Cortex of kidney (tissue), 1 donor: ENCODE measurements at places on chromosomes 1 and 21.

GRCh38 chr1:184870319-184870718, 104.0 kb downstream of the NIBAN1 start:
- no peak for DNase-seq

GRCh38 chr1:188689542-188689941, 1788.1 kb downstream of the BRINP3 start:
- DNase-seq = no peak

- DNase-seq = no peak
Observed at GRCh38 chr21:17733209-17733608, 85.9 kb downstream of the C21orf91 start.

- no peak for DNase-seq
Observed at GRCh38 chr1:65092691-65093090, 55.3 kb upstream of the AK4 start.

- DNase-seq = no peak
Observed at GRCh38 chr1:111732718-111733117, 6.5 kb downstream of the INKA2 start.

DNA sequence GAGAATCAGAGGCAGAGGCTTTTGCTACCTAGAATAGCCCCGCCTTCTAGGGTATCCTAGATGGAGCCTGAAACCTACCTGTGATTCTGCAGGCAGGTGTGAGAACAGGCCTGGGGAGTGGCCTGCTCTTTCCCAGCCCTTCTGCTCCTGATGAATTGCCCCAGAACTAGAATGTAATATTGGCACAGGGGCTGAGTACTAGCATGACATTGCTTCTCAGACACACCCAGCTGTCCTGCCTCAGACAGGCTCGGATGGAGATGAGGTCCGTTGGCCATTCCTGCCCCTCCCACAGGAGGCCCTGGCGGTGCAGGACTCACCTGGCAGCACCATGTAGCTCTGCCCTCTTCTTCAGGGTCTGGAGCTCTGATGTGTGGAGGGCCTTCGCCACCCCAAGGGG, 237.6 kb downstream of the GRIK3 start:
- DNase-seq = no peak

DNA sequence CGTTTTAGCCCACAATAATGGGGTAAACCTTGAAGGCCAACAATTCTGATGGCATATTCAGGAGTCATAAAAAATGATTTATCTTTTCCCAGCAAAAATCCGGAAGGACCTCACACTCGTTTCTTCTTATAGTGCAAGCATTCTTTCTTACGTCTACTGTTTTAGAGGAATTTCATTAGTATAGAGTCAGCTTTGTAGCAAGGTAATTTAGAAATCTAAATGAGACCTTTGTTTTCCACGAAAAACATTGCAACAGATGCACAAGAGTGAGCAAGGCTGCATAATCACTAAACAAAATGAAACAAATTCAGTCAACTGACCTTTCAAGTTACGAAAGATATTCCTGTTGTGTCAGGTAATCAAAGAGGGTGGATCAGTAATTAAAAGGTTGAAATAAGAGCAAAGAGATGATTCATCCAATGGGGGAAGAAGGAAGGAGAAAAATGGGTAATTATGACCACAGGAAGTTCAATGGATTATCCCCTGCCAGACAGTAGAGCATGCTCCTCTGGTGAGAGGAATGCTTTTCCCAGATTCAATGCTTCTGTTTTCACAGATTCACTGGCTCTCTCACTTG, 560 bp upstream of the CSDE1 start:
- no peak for DNase-seq

GRCh38 chr1:200774311-200774710, 35.6 kb downstream of the CAMSAP2 start:
- no peak for DNase-seq

DNA sequence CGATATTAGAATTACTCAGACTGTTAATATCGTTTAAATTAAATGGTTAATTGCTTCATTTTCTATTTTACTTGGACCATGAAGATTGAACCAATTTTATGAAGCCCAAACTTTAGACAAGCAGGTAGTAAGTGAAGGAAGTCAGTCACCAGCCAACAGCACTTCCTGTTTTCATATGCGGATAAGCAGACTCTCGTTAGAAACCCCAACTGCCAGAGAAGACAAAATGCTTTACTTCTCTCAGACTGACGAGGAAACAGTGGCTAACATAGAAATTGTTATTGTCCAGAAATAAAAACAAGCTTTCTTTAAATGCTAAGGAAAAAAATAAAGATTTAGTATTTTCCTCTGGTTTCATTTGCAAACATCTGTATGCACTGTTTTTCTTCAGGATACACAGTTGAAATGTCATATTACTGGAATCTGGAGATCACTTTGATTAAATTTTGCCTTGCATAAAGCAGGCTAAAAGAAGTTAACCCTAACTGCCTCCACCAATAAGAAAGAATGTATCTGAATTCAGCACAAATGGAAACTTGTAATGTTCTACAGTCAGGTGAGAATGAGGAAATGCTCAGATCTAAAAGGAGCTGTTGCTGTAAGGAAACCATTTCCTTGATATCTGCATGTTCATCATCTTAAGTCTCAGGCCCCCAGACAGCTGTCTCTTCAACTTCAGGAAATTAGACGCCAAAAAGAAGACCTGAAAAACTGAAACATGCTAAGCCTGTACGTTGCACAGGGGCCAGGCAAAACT, 129.8 kb upstream of the SAMSN1 start:
- DNase-seq = no peak

- no peak for DNase-seq
Observed at GRCh38 chr1:212677573-212677972, 22.1 kb downstream of the BATF3 start.

- no peak for DNase-seq
Observed at GRCh38 chr1:23963617-23964234, 4.1 kb downstream of the PNRC2 start.

- DNase-seq = no peak
Observed at GRCh38 chr1:44653107-44653964, 20.9 kb downstream of the TMEM53 start.

DNA sequence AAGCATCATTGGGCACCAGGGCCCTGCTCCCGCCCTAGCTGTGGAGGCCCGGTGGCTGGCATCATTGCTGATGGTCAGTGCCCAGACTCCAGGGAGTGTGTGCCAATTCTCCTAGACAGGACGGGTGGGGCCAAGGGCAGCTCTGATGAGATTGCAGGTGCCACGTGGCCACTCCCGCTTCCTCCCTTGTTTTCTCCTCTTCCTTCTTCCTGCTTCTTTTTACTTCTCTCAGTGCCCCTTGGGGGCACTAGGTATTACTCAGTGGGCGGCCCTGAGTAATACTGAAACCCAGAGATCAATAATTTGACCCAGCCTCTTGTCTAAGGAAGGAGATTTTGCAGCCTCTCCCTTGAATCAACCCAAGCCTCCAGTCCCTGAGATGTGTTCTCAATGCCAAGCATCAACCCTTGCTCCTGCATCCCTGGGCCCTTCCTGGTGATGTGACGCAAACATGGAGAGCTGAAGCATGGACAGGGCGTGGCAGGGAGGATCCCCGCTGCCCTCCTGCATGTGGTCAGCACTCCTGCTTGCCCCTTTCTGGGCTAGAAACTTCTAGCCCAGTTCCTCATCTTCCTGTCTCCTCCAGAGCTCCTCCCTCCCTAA, 32.4 kb downstream of the CDK18 start:
- DNase-seq = no peak

DNA sequence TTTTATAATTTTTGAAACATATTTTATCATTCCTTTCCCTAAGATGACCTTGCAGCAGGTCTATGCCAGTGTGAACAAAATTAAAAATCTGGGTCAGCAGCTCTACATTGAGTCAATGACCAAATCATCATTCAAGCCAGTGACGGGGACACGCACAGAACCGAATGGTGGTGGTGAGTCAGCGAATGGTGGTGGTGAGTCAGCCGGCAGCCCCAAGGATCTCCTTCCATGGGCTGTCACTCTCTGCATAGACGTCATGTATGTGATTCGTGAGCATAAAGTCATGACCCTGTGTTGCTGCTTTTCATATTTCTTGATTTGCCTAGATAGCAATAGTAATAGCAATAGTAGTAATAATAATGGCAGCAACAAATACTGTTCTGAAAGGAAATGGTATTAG, 26.3 kb downstream of the PER3 start:
- DNase-seq = no peak

DNA sequence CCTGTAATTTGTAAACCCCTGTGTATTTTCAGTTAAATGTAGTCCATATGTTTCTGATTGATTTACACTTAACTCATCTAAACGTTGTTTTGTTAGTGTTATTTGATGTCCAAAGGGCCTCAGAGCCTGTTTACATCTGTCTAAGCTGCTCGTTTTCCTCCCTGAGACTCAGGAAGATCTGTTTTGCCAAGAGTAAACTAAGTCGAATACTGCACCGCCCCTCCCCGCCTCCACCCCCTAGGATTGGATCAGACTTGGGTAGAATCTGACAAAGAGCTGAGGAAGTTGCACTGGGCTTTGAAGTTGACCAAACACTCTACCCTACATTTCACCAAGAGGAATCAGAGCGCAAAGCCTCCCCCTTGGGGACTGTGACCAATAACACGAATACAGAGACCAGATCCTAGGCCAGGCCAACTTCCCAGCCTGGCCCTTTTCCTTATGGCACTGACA, 206.9 kb upstream of the LMO4 start:
- DNase-seq = no peak

DNA sequence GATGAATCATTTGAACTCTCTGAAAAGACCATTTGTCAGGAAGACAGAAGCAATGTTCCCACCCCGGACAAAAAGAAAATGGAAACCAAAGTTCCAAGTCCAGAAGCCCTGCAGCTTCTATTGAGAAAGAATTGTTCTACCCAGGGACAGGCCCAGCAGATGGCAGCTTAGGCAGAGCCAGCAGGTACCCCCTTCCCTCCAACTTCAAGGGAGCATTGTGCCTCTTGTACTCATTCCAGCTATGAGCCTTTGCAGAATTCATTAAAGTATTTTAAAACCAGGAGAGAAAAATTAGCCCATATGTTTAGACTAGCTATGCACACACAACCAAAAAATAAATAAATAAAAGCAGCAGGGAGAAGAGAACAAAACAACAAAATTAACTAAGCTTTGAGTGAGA, 85.2 kb upstream of the KCND3 start:
- no peak for DNase-seq

DNA sequence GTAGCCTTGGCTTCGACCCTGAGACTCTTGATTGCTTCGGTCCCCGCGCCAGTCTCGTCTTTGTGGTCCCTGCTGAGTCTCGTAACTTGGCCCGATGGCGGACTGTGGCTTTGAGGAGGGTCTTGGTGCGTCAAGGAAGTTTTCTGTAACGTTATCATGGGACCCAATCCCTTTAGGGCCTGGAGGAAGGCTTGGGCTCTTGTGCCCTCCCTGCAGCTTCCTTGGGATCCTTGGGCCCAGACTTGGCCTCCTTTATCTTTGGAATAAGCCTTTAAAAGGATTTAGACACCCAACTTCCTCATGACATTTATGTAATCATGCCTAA, 371 bp downstream of the ZMPSTE24 start:
- DNase-seq = no peak

DNA sequence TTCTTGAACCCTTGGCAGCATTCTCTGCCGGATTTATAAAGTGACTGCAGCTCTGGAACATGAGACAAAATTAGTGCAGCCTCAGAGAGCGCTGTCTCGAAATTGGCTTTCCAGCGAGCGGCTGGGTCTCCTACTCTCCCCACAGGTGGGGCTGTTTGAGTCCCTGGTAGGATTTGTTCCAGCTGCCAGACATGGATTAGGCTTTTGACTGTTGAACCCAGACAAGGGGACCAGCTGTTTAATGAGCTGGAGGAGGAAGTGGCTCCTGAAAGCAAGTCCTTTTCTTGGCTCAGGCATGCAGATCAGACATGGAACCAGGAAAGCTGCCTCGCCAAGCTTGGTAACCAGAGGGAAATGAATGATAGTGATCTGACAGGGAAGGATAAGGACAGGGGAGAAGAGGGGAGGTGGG, 69.6 kb downstream of the UBIAD1 start:
- DNase-seq = no peak

DNA sequence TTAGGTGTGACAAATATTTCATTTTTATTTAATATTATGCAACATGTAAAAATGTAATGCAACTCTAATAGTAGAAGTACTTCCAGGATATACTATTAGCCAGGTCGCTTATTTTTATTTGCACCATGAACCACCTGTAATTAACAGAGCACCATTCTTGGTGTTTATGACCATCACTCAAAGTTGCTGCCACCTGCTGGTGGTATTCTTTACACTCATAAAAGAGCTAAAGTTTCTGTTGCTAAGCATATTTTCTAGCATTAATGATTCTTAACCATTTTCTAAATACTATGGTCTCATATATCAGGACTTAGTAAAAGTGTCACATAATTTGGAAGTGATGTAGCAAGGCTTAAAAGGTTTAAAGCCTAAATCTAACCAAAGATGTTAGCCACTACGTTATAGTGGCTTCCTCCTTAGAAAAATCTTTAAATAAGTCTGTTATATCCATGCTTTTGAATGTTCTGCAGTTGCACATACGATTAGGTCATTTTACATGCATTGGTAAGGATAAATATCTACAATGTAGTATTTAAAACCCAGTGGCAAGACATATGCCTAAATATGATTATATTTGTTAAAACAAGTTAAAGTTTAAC, 244.5 kb downstream of the NEGR1 start:
- DNase-seq = no peak

DNA sequence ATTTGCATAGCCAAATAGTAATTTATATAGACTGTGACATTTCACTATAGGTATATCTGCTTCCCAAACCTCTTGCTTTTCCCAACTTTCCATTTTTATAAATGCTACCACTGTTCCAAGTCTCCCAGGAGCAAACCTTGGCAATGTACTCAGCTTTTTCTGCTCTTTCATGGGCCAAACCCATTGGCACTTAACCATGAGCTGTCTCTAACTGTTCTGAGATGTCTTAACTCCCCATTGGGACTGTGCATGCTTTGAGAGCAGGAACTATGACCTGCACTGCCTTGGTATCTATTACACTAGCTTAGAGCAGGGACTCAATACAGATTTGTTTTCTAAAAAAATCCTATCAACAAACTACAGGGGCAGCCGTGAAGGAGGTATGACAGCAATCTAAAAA, 22.5 kb upstream of the KHDRBS1 start:
- DNase-seq = no peak

GRCh38 chr1:27087371-27088220, 67.3 kb downstream of the SLC9A1 start:
- no peak for DNase-seq

GRCh38 chr1:3197781-3198316, 128.8 kb downstream of the PRDM16 start:
- DNase-seq = no peak

DNA sequence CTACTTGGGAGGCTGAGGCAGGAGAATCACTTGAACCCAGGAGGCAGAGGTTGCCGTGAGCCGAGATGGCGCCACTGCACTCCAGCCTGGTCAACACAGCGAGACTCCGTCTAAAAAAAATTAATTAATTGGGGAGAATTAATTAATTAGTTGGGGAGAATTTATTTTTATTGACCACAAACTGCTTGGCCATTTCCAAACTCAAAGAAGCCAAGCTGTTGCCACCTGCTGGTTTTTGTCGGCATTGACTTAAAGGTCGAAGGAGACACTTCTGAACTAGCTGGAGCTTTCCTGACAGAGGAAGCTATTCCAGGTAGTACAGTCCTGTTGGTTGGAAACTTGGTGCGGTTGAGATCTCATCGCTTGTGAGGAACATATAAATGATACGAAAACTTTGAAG, 13.1 kb downstream of the MAP1LC3C start:
- DNase-seq = no peak

GRCh38 chr1:214233856-214234634, 46.9 kb upstream of the SMYD2 start:
- DNase-seq = no peak

GRCh38 chr1:200379432-200379757, 30.4 kb downstream of the ZNF281 start:
- DNase-seq = no peak
